ENCODE measurements at places on chromosomes 2 and 18.

GRCh38 chr2:47039913-47040562 lies 115.1 kb downstream of the STPG4 start:
- DNase-seq: no peak

DNA sequence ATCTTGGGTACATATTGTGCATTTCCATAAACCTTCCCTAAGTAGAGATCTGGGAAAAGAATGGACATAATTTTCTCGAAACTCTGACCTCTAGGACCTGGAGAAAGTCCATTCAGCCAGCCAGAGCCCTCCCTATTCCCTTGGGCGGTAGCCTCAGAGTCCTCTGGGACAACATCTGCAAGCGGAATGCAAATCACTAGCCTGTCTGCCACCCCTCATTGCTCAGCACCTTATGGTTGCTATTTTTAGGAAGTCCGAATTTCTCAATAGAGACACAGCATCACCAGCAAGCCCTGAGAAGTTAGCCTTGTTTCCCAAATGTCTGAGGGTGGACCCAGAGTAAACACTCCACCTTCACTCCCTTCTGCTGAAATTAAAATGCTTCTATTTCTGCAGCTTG lies 17.6 kb upstream of the CD28 start:
- DNase-seq: no peak

DNA sequence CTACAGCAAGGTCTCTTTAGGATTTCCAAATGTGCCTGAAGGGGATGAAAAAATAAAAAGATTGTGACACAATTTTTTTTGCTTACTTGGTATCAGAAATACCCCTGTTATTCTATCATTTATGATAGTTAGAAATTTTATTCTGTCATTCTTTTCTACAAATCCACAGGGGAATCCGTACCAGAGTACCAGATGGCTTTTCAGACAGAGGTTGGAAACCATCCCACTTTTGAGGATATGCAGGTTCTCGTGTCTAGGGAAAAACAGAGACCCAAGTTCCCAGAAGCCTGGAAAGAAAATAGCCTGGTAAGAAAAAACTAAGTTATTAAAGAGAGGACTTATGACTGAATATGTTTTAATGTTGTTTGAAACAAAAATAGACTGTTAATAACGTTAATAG lies 92.6 kb upstream of the FAM117B start:
- DNase-seq: no peak

DNA sequence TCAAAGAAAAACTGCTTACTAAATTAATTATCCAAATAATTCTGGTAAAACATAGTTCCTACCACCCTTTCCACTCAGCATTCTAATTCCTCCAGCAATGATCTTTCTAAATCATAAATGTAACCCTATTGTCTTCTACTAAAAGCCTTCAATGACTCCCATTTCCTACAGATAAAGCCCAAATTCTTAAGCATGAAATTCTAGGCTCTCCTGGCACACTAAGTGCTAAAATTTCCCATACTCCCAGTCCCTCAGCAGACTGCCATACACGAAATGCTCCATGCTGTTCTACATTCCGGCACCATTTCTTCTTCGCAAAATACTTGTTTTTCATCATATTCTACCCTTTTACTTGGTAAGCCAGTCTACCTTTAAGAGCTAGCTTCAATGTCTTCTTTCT lies 96.9 kb downstream of the CHN1 start:
- no peak for DNase-seq

DNA sequence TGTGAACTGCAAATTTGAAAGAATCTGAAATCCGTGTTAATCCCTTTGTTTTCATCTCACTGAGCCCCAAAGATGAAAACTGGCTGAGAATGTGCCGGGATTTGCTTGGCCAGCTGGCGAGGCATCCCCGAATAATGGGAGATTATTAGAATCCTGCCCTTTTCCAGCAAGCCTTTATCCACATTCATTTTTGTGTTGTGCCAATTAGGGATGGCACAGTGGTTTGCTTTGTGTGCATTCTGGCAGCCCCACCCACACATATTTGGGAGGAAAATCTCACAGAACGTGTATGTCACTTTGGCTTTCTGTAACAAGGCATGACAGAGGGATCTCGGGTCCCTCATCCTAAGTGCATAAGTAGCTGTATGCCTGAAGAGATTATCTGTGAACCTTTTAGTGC lies 405.8 kb upstream of the FAM98A start:
- no peak for DNase-seq

DNA sequence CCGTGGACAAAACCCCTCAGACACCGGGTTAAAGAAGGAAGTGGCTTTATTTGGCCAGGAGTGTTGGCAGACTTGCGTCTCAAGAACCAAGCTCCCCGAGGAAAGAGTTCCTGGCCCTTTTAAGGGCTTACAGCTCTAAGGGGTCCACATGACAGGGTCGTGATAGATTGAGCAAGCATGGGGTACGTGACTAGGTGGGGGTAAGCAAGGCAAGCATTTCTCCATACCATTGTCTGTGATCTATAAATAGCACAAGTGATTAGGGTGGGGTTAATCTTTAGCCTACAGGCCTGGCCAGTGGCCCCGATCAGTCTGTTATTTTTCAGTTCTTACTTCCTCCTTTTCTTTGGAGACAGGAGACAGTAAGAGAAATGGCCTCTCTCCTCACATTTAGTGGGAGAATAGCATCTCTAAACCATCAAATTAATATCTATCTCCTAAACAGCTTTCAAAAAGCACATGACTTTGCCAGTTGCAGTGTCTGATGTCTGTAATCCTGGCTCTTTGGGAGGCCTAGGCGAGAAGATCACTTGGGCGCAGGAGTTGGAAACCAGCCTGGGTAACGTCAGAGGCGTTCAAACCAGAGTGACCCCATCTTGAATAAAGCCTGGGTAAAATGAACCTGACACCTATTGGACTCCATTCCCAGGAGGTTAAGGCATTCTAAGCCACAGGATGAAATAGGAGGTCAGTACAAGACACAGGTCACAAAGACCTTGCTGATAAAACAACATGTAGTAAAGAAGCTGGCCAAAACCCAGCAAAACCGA lies 18.3 kb upstream of the CNOT11 start:
- no peak for DNase-seq

DNA sequence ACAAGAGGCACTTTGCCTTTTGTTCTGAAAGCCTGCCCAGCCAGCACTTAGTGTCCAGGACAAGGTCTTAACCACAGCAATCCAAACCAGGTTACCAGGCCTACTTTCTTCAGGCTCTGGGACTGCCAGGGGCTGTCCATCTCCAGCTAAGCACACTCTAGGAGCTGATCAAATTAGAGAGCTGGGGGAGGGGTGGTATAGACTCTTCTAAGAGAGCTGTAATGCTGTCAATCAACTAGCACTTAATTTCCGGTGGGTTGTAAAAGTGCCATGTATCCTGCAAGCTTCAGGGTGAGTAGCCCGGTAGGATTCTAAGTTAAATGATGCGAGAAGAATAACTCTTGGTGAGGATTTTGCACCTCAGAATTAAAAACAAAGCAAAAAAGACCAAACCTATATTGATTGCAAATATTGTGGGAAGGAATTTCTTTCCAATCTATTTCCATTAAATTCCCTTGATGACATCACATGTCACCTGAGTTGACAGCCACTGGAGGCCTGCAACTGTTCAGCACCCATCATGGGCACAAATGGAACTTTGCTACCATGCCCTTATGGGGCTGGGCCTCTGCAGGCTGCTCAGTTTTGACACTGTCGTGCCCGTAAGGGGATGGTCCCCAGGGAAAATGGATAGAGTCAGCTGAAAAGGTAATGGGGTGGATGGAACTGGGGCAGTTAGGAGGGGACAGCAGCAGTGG lies 8.7 kb upstream of the COX7A2L start:
- no peak for DNase-seq

- DNase-seq: no peak
Observed at GRCh38 chr2:69152847-69153583, 140.0 kb downstream of the ANTXR1 start.

DNA sequence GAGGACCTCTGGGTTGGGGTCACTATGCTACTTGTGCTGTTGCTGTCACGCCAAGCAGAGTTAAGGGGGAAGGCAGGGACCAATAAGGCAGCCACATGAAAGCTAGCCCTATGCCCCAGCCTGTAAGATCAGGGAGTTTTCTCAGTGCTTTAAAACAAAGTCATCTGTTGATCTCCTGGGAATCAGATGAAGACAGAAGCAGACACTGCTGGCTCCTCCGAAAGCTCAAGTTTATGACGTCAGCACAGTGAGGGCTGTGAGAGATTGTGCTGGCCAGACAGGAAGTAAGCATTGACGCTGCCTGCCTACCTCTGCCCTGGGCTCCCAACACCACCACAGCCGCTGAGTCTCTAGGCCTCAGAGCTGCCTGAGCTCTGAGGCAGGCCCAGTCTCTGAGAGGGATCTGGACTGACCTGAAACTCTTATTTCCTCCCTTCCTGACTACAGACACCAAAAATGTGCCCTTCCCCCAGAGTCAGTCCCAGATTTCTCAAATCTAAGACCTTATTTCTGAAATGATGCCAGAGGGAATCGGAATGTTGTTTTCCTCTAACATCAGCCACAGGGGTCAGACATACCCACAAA lies 118.1 kb upstream of the EPAS1 start:
- DNase-seq: no peak

GRCh38 chr2:205270689-205271088 lies 411.6 kb upstream of the NRP2 start:
- DNase-seq: no peak

DNA sequence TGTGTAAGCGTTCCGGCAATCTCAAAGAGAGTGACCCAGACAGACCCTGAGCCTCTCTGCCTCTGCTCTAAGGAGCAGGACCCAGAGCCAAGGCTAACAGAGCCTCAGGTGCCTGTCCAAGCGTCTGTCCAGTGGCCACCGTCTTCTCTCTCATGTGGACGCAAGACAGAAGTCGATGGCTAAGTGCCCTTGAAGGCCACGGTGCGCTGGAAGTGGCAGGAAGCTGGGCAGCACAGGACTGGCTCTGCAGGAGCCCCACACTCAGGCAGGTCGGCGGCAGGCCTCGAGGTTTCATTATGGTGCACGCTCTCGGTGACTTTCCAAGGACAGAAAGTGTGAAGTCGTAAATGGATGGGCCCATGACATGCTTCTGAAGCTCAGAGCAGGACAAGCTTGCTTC lies 49.1 kb downstream of the HDAC4 start:
- DNase-seq: no peak

- DNase-seq: peak; percentile 99
Observed at GRCh38 chr2:131105156-131105949, at the start of gene PLEKHB2. TSS of gene PLEKHB2 (plus strand) at chr2:131105336. CDS start at chr2:131120942, 15,606 bp downstream.

- no peak for DNase-seq
Observed at GRCh38 chr2:31296641-31297287, 62.8 kb downstream of the EHD3 start.

DNA sequence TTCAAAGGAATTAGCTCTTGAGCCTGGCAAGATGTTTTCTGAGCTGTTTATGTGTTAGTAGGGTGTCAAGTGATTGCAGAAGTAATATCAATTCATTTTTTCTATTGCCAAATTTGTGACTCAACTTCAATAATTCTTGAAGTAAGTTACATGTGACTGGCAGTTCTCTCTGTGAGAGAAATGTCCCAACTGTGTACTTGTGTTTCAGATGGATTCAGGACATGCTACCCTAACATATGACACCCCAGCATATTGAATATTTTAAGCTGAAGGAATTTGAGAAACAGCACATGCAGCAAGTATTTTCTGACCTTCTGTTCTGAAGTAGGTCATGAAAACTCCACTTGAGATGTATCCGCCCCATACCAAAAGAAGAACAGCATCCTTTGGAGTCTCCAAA lies 263.6 kb downstream of the XIRP2 start:
- DNase-seq: no peak

GRCh38 chr18:36153203-36153602 lies 23.5 kb downstream of the ELP2 start:
- no peak for DNase-seq

- DNase-seq: no peak
Observed at GRCh38 chr2:101753720-101754490, 56.4 kb downstream of the MAP4K4 start.

GRCh38 chr2:9300829-9301453 lies 94.3 kb downstream of the ASAP2 start:
- no peak for DNase-seq

- no peak for DNase-seq
Observed at GRCh38 chr2:230069402-230069801, 678 bp upstream of the SLC16A14 start.

DNA sequence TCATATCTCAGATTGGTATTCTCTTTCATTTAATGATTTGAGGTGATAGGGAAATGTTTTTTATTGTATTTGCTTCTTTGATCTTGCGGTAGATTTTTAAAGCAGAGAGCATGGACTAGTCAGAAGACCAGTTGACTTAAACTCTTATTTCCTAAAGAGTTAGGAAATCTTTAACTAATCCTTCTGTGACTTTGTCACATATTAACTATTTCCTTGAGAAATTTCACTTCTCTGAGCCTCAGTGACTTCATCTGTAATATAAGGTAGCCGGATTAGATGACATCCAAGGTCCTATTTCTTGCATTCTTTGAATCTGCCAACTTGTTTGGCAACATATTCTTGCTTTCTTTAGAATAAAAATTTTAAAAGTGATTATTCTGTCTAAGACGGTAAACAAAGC lies 55.6 kb downstream of the MTX2 start:
- no peak for DNase-seq

DNA sequence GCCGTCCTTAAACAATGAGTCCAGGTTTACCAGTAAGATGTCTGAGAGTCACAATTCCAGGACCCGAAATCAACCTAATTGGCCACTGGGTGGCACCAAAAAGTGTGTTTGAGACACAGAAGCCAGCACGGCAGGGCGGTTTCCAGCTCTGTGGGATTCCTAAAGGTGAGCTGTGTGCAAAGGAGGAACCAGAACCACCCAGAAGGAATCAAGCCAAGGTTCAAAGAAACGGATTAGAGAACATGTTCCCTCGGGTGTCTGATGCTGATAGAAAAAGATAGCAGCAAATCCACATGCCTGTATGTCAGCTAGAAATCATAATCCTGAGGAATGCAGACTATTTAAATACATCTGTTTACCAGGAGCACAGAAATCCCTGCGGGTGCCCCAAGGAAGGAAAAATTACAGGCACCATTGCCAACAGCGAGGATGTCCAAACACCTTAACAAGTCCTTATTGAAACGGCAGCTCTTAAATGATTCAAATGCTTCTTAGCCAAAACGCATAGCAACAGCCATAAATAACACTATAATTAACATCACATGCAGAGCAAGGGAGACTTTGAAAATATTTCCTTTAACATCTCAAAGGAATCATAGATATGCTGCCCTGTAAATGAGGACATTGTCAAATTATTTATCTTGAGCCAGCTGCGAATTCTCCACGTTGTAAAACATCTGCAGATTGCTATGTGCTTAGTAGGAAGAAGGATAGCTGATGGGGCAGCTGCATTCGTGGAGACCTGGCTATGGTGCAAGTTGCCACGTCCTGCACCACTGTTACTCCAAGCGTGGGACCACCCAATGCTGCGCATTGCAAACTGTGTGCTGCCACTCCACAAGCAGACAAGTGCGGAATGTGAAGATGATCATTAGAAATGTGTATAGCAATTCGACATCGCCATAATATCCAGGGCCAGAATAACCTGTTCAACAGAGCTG lies 318.7 kb upstream of the NCKAP5 start:
- peak; percentile 63 for DNase-seq

Data from activated CD8-positive, alpha-beta memory T cell treated with anti-CD3 and anti-CD28 coated beads, Interleukin-2, amount 50 U/mL, for 48 hours (primary cell).